CD4-positive, alpha-beta T cell treated with Interleukin-17A for 1 hour (primary cell): ENCODE measurements at places on chromosomes 6 and 20.

GRCh38 chr6:11467364-11467763 is 70.2 kb upstream of the TMEM170B start:
- no peak for DNase-seq

DNA sequence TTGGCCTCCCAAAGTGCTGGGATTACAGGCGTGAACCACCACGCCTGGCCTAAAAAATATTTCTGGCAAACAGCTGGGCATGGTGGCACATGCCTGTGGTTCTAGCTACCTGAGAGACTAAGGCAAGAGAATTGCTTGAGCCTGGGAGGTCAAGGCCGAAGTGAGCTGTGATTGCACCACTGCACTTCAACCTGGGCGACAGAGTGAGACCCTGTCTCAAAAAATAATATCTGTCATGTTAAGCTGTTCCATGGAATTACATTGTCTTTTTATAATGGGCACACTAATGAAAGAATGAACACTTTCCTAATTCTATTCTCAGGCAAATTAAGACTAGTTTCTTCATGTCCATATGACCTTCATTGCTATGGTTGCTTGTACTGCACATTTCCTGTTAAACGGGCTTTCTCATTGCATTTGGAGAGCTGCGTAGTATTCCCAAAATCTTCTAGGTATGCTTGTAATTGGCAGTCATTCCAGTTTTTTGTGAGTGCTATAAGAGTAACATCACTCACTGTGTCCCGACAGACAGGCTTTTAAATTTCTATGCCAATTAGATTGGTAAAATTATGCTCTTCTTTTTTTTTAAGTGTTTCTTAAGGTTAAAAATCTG is 12.1 kb downstream of the AMD1 start:
- no peak for DNase-seq

DNA sequence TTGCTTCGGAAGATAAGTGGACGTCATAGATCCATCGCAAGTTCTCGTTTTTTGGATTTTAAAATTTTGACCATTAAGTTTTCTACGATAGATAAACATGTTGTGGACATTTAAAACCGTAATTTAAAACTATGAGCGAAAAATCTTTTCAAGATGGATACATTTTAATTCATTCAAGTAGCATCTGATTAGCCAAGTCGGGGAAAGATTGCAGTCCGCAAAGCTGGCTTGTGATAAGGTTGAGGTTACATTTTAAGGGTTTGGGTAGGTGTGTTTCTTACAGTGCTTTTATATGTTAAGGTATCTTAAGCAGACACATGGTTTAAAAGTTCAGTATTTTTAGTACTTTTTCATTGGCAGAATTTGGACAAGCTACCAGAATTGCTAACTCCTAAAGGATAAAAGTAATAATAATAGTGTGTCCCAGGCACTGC is 1.2 kb downstream of the WTAP start:
- peak; percentile 31 for DNase-seq

DNA sequence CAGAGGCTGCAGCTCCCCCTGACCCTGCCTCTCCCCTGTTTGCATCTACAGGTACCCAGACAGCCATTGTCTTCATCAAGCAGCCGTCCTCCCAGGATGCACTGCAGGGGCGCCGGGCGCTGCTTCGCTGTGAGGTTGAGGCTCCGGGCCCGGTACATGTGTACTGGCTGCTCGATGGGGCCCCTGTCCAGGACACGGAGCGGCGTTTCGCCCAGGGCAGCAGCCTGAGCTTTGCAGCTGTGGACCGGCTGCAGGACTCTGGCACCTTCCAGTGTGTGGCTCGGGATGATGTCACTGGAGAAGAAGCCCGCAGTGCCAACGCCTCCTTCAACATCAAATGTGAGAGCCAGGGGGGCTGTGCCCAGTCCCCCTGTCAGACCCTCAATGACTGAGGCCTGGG is 42.1 kb upstream of the SRF start:
- DNase-seq, result no peak
